ENCODE measurements at places on chromosomes 1 and 21. TPM values are rescaled to one million over a fixed set of nuclear protein-coding genes. Genes with fewer than 3 reads are reported as not detected.
A peak's percentile ranks its signal among the peaks of the same experiment; 100 is the strongest.

The SH2D2A gene
- total RNA-seq = 4.7 TPM

The UBE2U gene
- total RNA-seq = not detected

DNA sequence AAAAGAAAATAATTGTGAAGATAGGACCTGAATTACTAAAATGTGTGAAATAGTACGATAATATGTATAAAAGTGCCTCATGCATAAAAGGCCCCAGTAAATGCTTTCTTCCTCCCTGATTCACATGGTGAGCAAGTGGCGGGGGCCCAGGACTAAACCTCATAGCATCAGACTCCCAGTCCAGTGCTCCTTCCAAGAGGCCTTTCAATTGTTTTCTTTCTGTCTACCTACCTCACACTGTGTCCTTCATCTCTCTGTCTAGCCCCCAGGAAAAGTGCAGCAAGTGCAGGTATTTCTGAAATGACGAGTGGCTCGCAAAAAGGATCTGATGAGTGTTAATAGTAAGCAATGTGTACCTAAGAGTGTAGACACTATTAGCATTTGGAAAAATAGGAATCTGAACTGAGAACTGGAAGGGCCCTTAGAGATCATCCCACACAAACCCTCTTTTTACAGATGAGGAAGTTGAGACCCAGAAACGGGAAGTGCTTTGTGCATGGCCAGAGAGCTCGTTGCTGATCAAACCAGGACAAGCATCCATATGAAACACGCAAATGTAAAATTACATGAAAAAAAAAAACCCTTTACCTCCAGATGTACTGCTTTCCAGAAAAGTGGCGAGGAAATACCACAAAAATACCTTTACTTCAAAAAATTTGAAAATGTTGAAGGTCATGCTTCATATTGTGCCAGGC lies 118.2 kb upstream of the HOOK1 start:
- no peak for DNase-seq

- DNase-seq = peak; percentile 94
These were observed at the start of gene COA7 for GRCh38 chr1:52697795-52698674. TSS of gene COA7 (minus strand) at chr1:52698347. CDS start at chr1:52698326, 21 bp downstream.

DNA sequence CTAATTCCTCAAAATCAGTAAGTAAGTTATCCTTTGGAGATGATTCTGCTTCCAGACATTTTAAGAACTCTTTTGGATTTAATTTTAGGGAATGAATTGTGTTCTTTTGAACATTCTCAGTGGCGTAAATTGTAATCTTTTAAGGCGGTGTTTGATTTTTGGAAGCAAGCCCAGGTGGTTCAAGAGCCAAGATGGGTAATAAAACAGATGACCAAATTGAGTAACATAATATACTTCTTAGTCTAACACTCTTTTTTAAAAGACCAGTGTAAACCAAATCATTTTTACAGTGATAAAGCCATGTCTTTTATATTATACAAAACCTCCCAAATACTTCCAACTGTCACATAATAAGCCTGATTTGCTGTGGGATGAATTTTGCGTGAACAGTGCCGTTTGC lies 133.8 kb downstream of the LRRC40 start:
- DNase-seq = no peak

DNA sequence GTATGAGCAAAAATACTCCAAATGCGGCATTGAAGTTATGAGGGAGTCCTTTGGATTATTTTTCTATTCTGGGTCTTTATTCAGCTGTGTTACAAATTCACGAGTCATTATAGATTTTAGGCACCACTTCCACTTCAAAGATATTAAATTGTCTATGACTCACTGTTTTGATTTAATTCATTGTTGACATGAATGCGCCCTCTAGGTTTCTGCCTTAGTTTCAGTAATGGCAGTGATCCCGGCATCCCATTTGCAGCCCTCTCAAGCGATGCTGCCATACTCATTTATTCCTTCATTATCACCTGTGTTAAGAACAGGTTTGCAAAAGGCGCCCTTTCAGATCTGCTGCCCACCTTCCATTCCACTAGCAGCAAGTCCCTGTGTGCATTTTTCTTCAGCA lies 14.0 kb downstream of the RSPO1 start:
- DNase-seq = no peak

- DNase-seq = no peak
These were observed 56.5 kb downstream of the AHDC1 start for GRCh38 chr1:27547220-27548116.

GRCh38 chr1:47333922-47334764 lies 553 bp downstream of the CMPK1 start:
- peak; percentile 94 for DNase-seq

Data from mesenteric fat pad (tissue), 1 donor.